ENCODE measurements at places on chromosomes 12 and 14. TPM values are rescaled to one million over a fixed set of nuclear protein-coding genes. Genes with fewer than 3 reads are reported as not detected.

TUBA1B gene
- 2,254 TPM for total RNA-seq

TC2N gene
- total RNA-seq, result 216 TPM

FSCB gene
- not detected for total RNA-seq

CELA1 gene
- not detected for total RNA-seq

SDSL gene
- 4.5 TPM for total RNA-seq

SLC35F4 gene
- total RNA-seq, result not detected

WDHD1 gene
- 37.5 TPM for total RNA-seq

RNASE7 gene
- not detected for total RNA-seq

GRCh38 chr12:45973526-45973925 is 16.8 kb downstream of the SCAF11 start:
- no peak overlapping the region for H3K4me3 ChIP-seq
- no peaks in the 10 kb centered on the region for H3K27me3 ChIP-seq
- H3K4me1 ChIP-seq, result peaks cover 55% of the 10 kb centered on the region
- no peak overlapping the region for H3K27ac ChIP-seq

DNA sequence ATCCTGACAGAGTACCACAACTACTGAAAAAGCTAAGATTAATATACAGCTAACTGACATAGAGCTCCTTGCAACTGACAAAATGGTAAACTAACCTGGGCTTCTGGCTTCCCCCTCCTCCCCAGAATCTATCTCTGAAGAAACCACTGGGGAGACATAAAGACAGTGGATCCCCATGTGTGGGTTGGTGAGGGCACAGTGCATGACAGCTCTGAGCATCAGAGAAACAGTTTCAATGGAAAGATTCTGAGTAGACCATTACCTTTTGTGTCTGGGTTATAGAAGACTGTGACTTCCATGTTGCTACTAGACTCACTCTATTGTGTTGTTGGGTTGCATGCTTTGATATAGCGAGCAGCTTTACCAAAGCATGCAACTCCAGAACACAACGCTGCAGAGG is 247.4 kb downstream of the EFCAB11 start:
- peaks cover 17% of the 10 kb centered on the region for H3K36me3 ChIP-seq
- no peak overlapping the region for H3K4me3 ChIP-seq
- no peak for DNase-seq
- H3K27ac ChIP-seq, result no peak overlapping the region

- peak within 1 kb of the TSS; percentile 65 for H3K4me3 ChIP-seq
- DNase-seq, result peak; percentile 59
- peak within 1 kb of the TSS; percentile 85 for H3K27ac ChIP-seq
These were observed at the start of gene GZMB for GRCh38 chr14:24634158-24634557. TSS of gene GZMB (minus strand) at chr14:24634190. CDS start at chr14:24634160, 30 bp downstream.

- peaks cover 14% of the 10 kb centered on the region for H3K36me3 ChIP-seq
- peak overlapping the region; percentile 31 for H3K4me3 ChIP-seq
- H3K27ac ChIP-seq, result peak overlapping the region; percentile 87
- no peaks in the 10 kb centered on the region for H3K27me3 ChIP-seq
- peaks cover 16% of the 10 kb centered on the region for H3K4me1 ChIP-seq
These were observed 131.9 kb downstream of the CEP128 start for GRCh38 chr14:80809663-80810062.

DNA sequence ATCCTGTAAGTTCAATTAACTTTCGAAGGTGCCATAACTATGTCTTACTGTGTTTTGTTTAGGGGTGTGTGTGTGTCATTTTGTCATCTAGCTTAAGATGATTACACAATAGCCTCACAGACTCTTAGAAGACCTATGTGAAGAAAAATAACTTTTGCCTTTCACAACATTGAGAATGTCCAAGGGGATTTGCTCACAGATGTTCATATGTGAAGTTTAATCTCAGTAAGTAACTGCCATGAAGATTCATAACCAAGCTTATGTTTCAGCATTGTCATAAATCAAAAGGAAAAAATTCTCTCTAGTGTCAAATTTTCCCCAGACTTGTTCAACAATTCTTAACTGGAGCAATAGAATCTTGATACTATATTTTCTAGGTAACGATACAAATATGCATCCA is 226.1 kb upstream of the PRKD1 start:
- no peak overlapping the region for H3K4me3 ChIP-seq
- H3K27me3 ChIP-seq, result no peaks in the 10 kb centered on the region
- DNase-seq, result no peak
- H3K4me1 ChIP-seq, result no peaks in the 10 kb centered on the region

DNA sequence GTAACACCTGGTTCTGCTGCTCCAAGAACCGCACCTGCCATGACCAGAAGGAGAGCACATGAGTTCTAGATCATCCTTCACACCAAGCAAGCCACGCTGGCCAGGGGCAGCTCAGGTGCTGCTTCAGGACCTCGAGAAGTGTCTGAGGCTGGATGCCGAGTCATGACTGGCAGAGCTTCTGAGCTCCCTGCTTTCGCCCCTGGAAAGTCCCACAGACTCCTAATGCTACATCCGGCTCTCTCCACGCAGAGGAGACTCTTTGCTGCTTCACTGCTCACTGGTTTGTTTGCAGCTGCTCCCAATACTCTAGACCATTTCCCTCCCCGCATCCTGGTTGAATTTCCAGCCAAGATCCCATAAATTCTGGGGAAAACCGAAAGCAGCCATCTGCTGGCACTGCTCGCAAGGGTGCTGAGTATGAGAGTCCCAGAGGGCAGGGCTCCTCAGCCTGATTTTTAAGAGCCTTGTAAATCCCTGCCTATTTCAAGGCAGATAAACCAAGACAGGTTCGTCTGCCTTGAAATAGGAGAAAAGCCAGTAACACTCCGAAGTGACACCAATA is 1.4 kb downstream of the KRT2 start:
- H3K27ac ChIP-seq, result no peak overlapping the region
- H3K4me3 ChIP-seq, result no peak overlapping the region
- DNase-seq, result no peak
- H3K36me3 ChIP-seq, result peaks cover 12% of the 10 kb centered on the region
- H3K27me3 ChIP-seq, result peaks cover 14% of the 10 kb centered on the region
- peaks cover 58% of the 10 kb centered on the region for H3K4me1 ChIP-seq

- H3K27ac ChIP-seq, result no peak overlapping the region
- no peaks in the 10 kb centered on the region for H3K27me3 ChIP-seq
- no peak overlapping the region for H3K4me3 ChIP-seq
- DNase-seq, result no peak
These were observed 29.2 kb upstream of the DCN start for GRCh38 chr12:91211866-91212265.

GRCh38 chr12:108592033-108592909 is 5.6 kb downstream of the TMEM119 start:
- H3K27ac ChIP-seq, result peak overlapping the region; percentile 46
- H3K36me3 ChIP-seq, result no peaks in the 10 kb centered on the region
- H3K27me3 ChIP-seq, result no peaks in the 10 kb centered on the region

DNA sequence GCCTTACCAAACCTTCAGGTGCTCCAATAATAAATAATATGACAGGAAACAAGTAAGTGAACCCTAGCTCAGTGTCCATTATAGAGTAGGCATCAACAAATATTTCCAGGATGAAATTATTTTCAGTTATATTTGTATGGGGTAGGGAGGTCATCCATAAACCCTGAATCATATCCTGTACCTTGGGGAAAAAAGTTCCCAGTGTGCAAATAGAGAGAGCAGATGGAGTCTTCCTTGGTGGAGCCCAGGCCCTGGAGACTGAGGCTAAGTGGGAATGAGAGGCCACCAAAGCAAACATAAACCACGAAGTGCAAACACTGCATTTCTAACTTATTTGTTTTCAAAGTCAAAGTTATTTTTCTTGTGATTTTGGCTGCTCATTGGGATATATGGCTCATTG is 8.5 kb upstream of the ERP27 start:
- peaks cover 78% of the 10 kb centered on the region for H3K4me1 ChIP-seq
- no peak overlapping the region for H3K4me3 ChIP-seq
- no peak for DNase-seq
- peaks cover 85% of the 10 kb centered on the region for H3K36me3 ChIP-seq

DNA sequence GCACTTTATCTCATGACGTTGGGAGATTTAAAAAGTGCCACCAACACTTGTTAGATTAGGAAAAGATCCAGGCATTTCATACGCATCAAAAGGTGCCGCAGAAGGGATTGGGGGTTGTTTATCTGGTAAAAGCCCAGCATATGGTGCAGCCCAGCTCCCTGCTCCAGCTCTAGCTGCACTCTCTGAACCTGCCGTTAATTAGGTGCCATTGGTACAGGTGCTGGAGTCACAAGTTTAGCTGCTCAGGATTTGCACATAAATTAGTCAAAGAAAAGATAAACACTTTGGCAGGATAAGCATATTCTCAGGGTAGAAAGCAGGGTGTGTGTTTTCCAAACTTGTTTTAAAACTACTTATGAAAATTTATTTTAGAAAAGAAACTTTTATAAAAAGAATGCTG is 932.6 kb upstream of the TMEM132C start:
- no peak for DNase-seq
- no peak overlapping the region for H3K27ac ChIP-seq

DNA sequence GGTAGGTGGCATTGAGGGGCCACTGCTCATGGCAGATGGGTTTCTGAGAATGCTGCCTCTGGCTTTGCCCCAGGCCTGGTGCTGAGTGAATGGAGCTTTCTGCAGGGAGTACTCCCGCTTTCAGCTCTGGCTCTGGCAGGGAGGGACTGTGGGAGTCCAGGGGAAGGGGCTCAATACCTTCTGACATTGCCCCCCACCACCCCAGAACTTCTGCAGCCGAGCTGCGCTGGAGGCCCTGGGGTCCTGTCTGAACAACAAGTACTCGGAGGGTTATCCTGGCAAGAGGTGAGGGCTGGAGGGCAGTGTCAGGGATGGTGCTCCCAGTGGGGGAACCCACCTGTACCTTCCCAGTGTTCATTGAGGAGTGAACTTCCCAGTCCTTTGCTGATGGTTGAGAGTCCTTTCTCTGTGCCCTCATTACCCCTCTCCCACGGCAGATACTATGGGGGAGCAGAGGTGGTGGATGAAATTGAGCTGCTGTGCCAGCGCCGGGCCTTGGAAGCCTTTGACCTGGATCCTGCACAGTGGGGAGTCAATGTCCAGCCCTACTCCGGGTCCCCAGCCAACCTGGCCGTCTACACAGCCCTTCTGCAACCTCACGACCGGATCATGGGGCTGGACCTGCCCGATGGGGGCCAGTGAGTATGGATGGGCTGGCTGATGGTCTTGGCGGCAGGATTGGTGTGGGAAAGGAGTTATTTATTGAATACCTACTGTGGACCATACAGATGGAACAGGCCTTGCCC is 1.9 kb downstream of the SHMT2 start:
- no peak for DNase-seq
- H3K4me3 ChIP-seq, result peak overlapping the region; percentile 97
- H3K27ac ChIP-seq, result no peak overlapping the region
- peaks cover 44% of the 10 kb centered on the region for H3K36me3 ChIP-seq
- peaks cover 12% of the 10 kb centered on the region for H3K27me3 ChIP-seq

DNA sequence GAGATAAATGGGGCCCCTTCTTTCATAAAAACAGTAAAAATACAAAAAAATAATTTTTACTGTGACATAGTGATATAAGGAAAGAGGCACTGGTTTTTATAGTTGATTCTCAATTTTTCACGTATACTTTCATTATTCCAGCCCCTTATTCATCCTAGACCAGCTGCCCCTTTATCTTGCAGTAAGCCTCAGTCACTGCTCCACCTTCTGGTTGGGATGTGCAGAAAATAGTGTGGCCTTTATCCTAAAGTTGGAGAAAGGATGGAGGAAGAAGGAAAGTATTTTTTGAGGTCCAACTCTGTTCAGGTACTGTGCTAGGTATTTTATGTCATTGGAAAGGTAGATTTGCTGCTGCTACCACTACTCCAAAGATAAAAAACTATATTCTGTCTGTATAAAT is 172.7 kb downstream of the ANO6 start:
- H3K27me3 ChIP-seq, result no peaks in the 10 kb centered on the region
- DNase-seq, result no peak
- no peaks in the 10 kb centered on the region for H3K4me1 ChIP-seq
- H3K36me3 ChIP-seq, result peaks cover 43% of the 10 kb centered on the region

DNA sequence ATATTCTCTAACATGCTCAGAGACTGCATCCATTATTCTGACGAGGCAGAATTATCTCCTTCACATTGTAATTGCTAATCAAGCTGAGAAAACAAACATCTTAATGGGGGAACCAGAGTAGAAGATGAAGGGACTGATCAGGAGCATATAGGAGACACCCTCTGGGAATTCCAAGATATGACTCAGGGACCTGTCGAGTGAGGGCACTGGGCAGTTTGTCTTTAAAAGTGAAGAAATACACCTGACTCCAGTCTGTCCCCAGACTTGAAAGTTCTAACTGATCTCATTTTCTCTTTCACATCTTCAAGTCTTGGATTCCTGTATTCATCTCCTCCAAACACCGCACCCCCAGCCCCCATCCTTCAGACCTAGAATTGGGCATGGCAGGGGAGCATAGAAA is 226.9 kb upstream of the PLXNC1 start:
- peaks cover 11% of the 10 kb centered on the region for H3K36me3 ChIP-seq
- H3K27ac ChIP-seq, result no peak overlapping the region
- no peak overlapping the region for H3K4me3 ChIP-seq
- H3K27me3 ChIP-seq, result peaks cover 9% of the 10 kb centered on the region

Measured in activated CD4-positive, alpha-beta T cell treated with anti-CD3 and anti-CD28 coated beads, Interleukin-2, amount 10 ng/mL, durations not matched to agents 7 days and 5 days (primary cell).